Thyroid gland (tissue), 4 donors: ENCODE measurements at places on chromosomes 3 and 15. TPM values are rescaled to one million over a fixed set of nuclear protein-coding genes. Genes with fewer than 3 reads are reported as not detected.

Gene TMCO5A
- total RNA-seq = not detected

DNA sequence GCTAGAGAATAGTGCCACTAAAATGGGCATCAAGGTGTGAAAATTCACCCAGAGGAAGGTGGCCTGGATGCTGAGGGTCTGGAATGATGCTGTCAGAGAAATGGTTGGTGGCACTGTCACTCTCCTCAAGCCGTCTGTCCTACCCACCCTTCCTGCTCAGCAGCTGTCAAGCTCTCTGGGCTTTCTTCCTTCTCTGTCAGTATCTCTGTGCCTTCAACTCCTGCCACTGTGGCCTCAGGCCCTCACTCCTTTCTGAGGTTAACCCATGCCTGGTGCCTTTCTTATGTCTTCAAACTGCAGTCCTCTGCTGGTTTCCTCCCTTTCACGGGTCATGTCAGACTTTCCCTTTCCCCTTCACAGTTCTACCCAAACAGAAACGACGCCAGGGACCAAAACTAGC lies 4.4 kb downstream of the MYO5C start:
- no peak for DNase-seq

Gene CCDC13
- total RNA-seq = 6.8 TPM

DNA sequence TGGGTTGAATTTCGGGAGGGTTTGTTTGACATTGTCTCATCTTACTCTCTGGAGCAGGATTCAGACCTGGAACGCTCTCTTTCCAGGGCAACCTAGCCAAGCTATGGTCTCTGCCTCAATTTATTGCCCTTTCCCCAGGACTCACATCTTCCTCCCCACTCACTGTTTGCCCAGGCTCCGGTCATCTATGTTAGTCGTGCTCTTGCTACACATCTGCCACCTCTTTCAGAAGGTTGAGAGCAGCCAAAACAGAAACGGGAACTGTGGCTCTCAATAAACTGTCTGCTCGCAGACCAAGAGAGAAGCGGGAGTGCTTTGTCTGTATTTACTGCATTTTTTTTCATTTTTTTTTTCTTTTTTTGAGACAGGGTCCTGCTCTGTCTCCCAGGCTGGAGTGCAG lies 81.6 kb downstream of the ST6GAL1 start:
- DNase-seq = no peak

DNA sequence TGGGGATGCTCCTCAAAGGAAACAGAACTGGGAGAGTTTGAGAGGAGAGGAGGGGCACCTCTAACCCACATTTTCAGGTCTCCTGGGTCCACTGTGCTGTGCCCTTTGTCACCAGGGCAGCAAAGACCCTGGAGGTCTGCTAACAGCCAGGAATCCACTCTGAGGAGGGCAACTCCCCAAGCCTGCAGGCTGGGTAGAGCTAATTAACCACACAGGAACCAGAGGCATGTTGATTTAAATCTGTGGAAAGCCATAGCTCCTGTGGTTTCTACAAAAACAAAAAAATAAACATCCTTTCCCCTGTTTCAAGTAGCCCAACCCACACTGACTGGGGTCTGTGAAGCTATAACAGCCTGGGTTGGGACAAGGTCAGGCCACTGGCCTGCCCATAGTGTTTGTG lies 2.2 kb upstream of the BSN start:
- no peak for DNase-seq

Gene STAB1
- 56.4 TPM for total RNA-seq

DNA sequence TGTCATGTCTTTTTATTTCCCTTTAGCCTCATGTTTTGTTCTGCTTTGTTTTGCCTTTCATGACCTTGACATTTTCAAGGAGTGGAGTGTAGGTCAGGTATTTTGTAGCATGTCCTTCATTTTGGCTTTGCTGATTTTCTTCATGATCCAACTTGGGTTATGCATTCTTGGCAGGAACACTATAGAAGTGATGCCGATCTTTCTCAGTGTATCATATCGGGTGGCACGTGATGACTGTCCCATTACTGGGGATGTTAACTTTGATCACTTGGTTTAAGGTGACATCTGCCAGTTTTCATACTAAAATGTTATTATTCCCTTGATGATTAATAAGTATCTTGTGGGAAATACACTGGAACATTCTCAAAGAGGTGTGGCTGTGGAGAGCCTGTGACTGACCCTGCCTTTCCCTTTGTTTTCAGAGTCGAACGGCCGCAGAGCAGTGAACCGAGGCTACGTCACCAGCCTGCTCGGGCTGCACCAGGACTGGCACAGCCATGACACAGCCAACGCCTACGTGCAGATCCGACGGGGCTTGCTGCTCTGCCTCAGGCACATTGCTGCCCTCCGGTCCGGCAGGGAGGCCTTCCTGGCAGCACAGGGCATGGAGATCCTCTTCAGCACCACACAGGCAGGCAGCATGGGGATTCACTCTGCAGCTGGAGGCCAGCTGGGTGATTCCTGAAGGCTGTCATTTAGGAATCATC lies 167.7 kb downstream of the AGBL1 start:
- peak; percentile 70 for DNase-seq

Gene DUOXA2
- 21.5 TPM for total RNA-seq

Gene MYO5C
- total RNA-seq = 85.3 TPM

- DNase-seq = no peak
Observed at GRCh38 chr15:65388306-65389080, 10.7 kb upstream of the IGDCC3 start.

DNA sequence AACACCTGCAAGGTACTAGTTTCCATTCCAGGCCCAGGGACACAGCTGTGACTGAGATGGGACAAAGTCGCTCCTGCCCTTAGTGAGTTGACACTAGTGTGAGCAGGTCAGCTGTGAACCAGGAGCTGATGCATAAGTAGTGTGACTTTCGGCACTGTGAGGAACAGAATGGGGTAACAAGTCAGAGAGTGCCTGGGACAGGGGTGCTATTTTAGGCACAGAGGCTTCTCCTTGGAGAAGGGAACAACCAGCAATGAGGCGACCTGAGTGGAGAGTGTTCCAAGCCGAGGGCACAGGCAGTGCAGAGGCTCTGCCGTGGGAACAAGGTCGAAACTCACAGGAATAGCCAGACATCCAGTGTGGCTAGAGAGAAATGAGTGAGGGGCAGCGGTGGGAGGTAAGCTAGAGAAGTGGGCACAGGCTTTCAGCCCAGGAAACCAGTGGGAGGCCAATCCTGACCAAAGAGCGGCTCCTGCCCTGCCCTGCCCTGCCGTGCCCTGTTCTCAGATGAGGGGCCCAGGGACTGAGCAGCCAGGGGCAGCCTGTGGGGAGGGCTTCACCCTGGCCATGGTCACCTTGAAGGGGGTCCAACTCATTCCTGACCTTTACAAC lies 14.2 kb downstream of the DNAH1 start:
- no peak for DNase-seq

Gene NR2E3
- 0.45 TPM for total RNA-seq

Gene DISP2
- total RNA-seq = 0.81 TPM

- no peak for DNase-seq
Observed at GRCh38 chr3:174482541-174482940, 376.6 kb upstream of the NAALADL2 start.

DNA sequence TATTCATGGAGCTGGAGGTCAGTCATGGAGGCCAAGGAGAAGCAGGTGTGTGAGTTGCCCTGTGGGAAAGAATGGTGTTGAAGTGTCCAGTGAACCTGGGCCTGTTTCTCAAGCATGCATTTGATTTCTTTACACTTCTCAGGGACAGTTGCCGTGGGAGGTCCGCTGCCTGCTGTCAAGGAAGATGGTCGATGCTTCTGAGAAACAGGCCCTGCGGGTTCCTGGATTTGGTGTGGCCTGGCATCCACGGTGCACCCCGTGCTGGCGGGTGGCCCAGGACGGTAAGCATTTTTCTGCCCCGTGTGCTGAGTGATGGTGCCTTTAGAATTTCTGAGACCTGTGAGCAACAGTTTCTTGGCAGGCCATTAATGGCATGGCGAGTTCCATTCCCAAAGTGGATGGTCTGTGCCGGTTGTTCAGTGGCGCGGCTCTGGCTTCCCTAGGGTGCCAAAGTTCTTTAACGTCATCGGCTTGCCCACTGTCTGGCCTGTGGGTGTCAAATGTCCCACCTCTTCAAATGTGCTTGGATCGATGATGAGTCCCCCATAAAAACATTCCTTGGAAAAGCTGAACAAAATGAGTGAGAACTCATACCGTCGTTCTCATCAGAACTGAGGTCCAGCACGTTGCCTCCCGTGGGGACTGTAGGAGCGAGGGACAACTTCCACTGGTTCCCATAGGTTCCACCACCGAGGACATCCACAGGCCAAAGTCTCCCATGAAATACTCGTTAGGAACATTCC lies 107.2 kb downstream of the SNRPN start:
- no peak for DNase-seq

Gene PAQR5
- total RNA-seq = 0.24 TPM

DNA sequence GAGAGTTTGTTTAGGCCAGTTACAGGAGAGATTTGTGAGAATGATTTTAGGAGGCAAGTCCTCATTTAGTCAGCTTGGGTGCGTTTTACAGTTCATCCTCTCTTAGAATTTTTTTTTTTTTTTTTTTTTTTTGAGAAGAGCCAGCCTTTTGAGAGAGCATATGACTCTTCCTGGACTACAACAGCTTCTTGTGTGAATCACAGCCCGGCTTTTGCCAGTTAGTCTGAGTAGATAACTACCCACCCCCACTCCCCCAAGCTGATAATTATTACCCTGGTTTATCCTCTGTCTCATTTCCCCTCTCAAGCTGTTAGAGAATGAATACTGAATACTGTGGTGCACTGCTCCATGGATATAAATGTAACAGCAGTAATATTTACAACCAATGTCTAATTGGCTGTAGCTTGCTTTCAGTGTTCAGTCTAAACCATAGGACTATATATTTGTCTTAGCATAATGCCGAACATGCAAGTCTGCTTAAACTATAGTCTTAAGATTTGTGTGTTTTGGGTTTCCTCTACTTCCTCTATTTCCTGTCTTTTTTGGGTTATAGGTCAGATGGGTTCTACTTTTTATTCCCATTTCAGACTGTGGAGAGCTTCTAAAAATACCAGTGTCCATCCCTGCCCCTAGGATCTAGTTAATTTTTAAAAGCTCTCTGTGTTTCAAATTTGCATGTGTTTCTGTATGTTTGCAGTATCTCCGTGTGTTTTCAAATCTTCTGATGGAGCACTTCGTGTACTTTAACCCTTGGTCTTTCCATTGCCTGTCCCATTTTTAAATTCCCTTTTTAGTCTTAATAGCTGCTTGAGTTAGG lies 8.0 kb downstream of the CHD2 start:
- peak; percentile 48 for DNase-seq

DNA sequence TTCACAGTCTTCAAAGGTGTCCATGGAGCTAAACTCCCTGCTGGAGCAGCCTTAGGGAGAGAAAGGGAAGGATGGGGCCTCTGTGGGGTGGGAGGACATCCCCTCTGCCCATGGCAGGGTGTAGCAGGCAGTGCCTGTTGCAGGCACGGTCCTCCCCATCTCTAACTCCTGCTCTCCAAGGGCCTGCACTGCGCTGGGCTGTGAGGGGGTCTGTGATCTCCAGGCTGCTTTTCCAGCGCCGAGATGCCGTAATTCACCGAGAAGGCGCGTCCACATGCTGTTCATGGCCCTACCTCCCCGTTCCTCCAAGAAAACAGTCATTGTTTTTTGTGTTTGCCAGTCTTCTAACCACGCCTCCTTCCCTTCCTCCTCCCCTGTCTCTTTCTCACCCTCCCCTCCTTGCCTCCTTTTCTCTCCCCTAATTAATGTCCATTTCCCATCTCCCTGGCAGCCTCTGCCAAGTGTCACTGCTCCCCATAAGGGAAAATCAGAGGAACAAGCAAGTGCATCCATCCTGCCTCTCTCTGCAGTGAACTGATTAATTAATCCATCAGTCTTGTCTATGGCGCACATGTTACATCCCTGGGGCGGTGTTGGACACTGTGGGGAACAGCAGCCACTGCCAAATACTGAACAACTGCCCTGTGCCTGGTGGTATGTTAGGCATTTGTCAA lies 17.7 kb upstream of the LAMP3 start:
- DNase-seq = no peak

DNA sequence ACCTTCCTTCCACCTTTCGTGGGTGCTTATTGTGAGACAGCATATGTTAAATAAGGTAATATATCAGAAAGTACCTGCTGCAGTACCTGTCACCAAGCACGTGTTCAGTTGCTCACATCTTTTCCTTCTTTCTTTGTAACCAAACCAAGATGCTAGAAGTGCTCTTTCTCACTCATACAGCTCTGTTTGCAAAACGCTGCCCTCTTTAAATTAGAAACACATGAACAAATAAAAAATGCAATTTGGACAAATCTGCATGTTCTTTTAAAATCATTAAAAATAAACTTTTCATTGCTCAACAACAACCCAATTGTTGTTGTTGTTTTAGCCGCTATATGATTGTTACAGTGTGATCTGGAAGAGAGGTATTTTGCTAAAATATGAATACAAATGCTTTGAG lies 193.5 kb upstream of the ZBTB20 start:
- DNase-seq = no peak

DNA sequence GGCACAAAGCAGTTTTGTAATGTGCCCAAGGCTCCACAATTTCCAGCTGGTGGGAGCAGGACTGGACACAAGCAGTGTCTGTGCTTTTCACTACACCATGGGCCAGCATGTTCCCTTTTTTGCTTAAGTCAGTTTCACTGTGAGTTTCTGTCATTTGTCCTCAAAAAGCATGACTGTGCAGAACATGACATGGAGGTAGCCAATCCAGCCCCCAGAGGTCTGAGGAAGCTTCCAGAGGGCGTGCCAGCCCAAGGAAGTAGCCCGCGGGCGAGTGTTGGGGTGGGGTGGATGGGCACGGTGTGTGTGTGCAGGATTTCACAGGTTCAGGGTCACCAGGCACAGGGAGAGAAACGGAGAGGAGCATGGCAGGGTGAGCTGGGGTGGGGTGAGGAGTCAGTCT lies 8.0 kb upstream of the EEFSEC start:
- no peak for DNase-seq

- DNase-seq = no peak
Observed at GRCh38 chr3:38325256-38325655, 21.3 kb upstream of the XYLB start.

DNA sequence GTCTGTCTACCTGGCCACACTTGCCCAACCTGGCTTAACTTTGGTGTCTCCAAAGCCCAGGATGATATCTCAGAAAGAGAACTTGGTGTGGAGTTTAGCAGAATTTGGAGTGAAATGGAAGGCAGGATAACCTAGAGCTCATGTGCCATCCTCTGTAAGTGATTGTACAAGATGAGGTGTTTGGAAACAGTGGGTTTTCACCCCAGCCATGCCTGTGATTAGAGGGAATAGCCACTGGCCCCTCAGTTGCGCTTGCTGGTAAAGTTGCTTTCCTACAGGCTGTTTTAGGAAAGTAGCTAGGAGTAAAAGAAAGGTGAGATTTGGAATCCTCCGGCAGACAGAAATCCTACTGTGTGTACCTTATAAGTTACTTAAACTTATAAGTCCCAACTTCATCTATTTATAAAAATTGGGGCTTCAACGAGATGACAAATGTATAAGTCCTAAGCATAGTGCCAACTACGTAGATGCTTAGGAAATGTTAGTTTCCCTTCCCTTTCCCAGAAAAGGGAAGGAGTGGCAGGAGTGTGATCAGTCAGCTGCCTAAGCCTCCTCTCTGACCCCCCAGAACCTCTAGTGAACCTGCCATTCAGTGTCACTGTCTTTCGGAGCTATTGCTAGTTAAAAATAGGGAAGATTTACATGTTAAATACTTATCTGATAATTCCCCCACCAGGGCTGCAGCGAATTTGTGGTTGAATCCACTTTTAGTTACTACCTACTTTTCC lies 13.4 kb upstream of the BMF start:
- no peak for DNase-seq
